ENCODE measurements at places on chromosomes 11 and 22.

GRCh38 chr11:65485920-65486219 lies 13.0 kb upstream of the MALAT1 start:
- DNase-seq = no peak

- DNase-seq = no peak
These were observed 17.9 kb upstream of the KCNQ1OT1 start for GRCh38 chr11:2717561-2718325.

GRCh38 chr11:21564833-21565682 lies 627.8 kb upstream of the ANO5 start:
- DNase-seq = no peak

- DNase-seq = no peak
These were observed 353.4 kb downstream of the TENM4 start for GRCh38 chr11:79087238-79087960.

- DNase-seq = no peak
These were observed 48.9 kb downstream of the CD82 start for GRCh38 chr11:44614281-44614775.

- DNase-seq = no peak
These were observed 59.4 kb downstream of the CNTN5 start for GRCh38 chr11:99080154-99080553.

DNA sequence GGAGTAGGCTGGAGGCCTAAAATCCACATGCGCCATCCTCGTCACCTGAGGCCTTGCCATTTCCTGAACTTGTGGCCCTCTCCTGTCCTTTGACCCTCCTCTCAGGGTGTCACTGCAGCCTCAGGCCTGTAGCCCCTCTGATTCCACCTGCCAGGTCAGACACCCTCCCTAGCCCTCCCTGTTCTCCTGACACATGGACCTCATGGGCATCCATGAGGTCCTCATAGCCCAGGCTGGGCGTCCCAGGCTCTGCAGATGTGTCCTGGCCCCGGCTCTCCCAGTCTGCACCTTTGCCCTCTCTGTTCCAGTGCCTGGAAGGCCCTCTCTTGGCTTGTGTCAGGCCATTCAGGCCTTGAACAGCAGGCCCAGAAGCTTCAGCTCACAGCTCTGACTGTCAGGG lies 15.8 kb downstream of the RAB36 start:
- DNase-seq = no peak

- DNase-seq = peak; percentile 62
These were observed 8.5 kb upstream of the CHRDL2 start for GRCh38 chr11:74739546-74740270.

- DNase-seq = no peak
These were observed 171.7 kb downstream of the DDX10 start for GRCh38 chr11:108836541-108836940.

DNA sequence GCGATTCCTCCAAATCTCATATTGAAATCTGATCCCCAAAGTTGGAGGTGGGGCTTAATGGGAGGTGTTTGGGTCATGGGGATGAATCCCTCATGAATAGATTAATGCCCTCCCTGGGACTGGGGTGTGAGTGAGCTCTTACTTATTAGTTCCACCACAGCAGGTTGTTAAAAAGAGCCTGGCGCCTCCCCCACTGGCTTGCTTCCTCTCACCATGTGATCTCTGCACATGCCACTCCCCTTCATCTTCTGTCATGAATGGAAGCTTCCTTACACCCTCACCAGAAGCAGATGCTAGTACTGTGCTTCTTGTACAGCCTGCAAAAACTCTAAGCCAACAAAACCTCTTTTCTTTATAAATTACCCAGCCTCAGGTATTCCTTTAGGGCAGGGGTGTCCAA lies 8.8 kb downstream of the RRAS2 start:
- no peak for DNase-seq

- no peak for DNase-seq
These were observed 118.1 kb downstream of the ATM start for GRCh38 chr11:108340973-108341372.

DNA sequence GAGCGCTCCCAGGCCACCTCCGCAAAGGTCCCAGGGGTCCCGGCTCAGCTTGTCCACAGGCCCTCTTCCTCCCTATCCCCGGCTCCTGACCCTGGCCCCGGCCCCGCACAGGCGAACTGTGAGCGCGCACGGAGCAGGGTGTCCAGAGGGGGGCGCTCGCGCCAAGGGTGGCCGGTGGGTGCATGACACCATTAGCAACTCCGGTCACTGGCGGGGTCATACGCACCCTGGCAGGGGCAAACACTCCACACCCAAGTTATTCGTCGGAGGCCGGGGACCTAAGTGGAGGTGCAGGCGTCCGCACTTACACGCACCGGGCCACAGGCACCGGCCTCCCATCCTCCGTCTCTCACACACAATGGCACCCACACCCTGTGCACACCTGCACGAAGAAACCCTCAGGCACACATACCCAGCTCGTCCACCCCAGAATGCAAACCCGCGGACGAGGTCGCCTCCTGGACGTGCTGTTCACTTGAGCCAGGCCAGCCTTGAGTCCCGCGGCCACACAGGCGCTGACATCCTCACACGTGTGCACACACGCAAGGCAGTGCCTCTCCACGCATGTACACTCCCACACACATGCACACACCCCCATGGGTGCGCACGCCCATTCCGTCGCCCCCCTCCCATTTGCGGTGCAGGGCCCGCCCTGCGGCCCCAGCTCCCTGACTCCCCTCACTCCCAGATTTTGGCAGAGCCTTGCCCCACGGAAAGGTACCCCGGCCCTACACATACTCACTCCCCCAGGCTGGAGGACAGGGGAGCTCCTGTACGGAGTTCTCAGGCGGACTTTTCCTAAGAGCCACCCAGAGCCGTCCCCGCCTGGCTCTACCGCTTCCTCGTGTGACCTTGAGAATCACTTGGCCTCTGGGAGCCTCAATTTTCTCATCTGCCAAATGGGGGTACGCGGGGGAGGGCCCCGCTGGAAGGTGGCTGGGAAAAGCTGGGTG lies at the start of gene RASGRP2:
RASGRP2 (minus strand) TSS at position 552 of the 953 bp plus-strand sequence. CDS start 1,276 bp downstream, outside the sequence.
- DNase-seq = peak; percentile 80

DNA sequence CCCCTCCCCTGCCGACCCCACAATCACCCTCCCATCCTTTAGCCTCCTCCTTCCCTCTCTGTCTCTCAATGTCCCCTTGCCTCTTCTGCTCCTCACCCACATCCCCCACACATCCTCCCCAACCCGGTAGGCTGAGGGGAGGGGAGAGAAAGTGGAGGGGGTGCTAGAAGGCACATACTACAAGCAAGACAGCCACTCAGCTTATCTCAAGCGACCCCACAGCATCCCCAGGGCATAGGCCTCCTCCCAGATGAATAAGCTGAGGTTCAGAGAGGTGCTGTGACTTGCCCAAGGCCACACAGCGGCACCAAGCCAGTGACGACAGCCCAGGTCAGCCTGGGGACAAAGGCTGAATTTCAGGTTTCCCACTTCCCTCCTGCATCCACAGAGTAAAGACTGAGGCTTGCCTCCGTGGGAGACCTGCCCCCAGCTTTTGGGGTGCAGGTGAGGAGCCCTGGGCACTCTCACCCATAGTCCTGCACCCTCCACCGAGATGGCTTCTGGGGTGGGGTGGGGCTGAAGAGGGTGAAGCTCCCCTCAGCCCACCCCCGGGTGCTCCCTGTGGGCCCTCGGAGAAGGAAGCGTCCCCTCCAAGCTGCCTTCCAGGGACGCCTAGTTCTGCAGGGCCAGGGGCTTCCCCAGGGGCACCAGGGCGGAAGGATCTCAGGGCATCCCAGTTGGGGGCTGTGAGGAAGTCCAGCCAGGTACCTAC lies 511 bp downstream of the RAC2 start:
- peak; percentile 48 for DNase-seq

GRCh38 chr22:34592123-34592740 lies 473.7 kb upstream of the ISX start:
- no peak for DNase-seq

- peak; percentile 76 for DNase-seq
These were observed 29.7 kb downstream of the ZFTA start for GRCh38 chr11:63738720-63739360.

- no peak for DNase-seq
These were observed 4.9 kb downstream of the SLCO2B1 start for GRCh38 chr11:75155570-75156422.

DNA sequence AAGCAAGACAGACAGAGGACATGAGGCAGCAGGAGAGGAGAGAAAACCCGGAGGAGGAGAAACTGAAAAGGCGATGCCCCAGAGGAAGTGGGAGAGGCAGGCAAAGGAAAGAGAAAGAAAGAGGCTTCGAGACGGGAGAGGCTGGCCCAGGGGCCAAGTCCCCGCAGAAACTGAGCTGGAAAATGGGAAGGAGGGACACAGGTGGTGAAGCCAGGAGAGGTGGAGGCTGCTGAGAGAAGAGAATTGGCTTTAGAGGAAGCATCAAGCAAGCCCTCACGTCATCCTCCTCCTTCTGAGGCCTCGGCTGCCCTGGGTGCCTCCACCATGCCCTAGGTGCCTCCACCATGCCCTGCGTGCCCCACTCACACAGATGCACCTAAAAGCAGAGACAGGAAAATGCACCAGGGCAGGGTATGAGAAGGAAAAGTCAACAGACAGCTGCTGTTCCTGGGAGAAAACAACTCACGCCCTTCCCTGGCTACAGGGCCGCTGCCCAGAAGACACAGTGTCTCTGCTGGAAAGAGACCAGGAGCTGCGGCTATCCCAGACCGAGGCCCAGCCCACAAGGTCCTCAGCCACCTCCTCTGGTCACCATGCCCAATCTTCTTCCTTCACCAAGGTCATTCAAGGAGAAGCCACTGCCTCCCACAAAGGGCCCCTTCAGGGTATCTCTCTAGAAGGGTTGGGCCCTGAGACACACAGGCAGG lies 14.3 kb downstream of the FXYD6 start:
- DNase-seq = no peak

DNA sequence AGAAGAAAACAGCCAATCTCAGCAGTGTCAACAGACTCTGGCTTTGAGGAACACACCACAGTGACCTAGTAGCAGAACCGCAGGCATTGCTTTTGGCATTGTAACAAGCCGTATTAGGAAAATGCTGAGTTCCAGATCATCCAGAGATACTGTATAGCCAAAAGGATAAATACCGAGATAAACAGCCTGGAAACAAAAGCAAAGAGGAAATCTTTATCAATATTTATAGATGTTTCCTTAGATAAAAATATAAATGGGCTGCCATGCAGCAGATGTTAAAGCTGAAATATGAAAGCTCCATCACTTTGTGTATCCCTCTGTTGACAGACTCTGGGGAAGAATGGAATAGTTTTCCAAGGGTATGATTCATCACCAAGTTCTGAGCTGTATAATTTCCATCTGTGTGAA lies 98.9 kb upstream of the TP53AIP1 start:
- DNase-seq = no peak

DNA sequence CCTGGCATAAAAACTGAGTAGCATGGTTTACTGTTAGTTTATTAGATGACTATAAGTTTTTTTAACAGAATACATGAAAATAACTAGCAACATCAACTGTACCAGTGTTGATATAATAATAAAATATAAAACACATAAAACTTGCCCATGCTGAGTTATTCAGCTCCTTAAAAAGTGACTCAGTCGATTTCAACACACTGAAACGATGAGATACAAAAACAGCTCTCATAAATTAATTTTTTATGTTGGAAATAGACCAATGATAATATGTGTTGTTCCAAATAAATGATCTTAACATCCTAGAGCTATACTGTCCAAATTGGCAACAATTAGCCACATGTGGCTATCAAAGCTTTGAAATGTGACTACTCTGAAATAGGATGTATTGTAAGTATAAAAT lies 15.9 kb downstream of the PDGFD start:
- DNase-seq = no peak

GRCh38 chr11:78691215-78691614 lies 116.6 kb upstream of the NARS2 start:
- DNase-seq = no peak

Measured in CD14-positive monocyte (primary cell).